ENCODE measurements at places on chromosomes 3 and 15.

DNA sequence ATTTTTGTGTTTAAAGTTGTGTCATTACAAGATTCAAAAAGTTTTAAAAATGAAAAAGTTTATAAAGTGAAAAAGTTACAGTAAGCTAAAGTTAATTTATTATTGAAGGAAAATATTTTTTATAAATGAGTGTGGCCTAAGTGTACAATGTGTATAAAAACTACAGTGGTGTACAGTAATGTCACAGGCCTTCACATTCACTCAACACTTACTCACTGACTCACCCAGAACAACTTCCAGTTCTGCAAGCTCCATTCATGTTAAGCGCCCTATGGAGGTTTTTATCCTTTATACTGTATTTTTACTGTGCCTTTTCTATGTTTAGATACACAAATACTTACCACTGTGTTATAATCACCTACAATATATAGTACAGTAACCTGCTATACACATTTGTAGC, 76.3 kb downstream of the DTWD1 start:
- DNase-seq = no peak

DNA sequence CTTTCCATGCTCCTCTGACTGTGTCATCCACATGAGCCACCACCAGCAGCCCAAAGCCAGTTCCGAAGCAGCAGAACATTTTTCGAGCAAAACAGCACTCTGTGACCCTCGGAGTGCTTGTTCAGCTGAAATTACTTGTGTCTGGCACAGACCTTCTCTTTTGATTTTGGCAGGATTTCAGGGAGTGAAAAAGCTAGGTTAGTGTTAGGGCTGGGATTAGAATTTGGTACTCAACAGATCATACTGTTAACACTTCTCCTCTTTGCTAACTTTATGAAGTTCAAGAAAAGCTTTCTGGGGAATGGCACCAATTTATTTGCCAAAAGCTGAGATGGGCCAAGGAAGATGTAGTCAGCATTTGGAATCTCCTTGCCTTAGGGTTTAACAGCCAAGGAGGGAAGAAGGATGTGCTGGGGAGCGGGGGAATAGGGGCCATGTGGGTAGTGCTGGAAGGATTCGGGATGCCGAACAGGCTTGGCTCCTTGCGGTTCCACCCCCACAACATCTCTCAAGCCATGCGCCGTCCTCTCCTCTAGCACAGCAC, 55.1 kb upstream of the TRA2B start:
- no peak for DNase-seq

GRCh38 chr3:141860086-141860669, 16.3 kb upstream of the ATP1B3 start:
- DNase-seq = no peak

DNA sequence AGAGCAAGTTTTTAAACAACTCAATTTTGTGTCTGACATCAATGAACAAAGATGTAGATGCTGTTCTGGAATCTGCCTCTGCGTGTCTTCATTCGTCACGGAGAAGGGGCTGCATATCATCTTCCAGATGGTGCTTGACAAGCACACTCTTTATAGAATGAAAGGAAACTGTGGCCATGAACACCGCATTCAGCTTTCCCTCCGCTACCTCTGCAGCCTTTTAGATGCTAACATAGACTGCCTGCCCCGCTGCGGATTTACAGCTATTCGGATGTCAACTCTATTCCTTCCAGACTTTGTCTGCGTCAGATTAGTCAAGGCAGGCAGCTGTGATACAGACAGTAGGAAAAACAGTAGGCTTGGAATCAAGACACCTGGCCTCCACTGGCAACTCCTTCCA, 232.9 kb downstream of the TJP1 start:
- no peak for DNase-seq

GRCh38 chr3:188936597-188937107, 235.1 kb upstream of the TPRG1 start:
- DNase-seq = peak; percentile 13

- DNase-seq = no peak
Measured at GRCh38 chr15:57554063-57554811, 37.5 kb upstream of the MYZAP start.

- no peak for DNase-seq
Measured at GRCh38 chr3:112598731-112599130, 36.9 kb downstream of the SLC35A5 start.

GRCh38 chr15:39690881-39691634, 91.6 kb downstream of the FSIP1 start:
- no peak for DNase-seq

DNA sequence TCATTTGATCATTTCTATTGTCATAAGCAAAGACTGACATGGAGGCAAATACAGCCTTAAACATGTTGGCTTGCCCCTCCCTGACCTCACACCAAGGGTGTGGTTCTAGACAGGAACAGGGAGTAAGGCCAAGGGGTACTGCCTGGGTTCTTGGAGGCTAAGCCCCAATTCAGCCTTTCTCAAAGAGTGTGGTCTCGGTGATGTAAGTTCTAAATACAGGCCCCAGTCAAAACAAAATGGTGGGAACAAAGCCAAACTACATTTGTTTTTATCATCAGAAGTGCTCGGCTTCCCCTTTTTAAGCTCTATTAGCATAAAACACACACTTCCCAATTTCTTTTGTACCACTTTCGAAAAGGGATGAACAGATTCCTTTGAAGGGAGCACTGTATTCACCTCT, 129.5 kb downstream of the ATP8B4 start:
- DNase-seq = no peak

- DNase-seq = no peak
Measured at GRCh38 chr15:87129916-87130315, 1050.2 kb downstream of the AGBL1 start.

GRCh38 chr15:73633991-73634495, 854 bp upstream of the NPTN start:
- DNase-seq = no peak

GRCh38 chr3:68070186-68070585, 415.8 kb upstream of the SUCLG2 start:
- no peak for DNase-seq

Data from H1 (cell line).